ENCODE measurements at places on chromosomes 3 and 15. TPM values are rescaled to one million over a fixed set of nuclear protein-coding genes. Genes with fewer than 3 reads are reported as not detected.

Gene ZCWPW2
- total RNA-seq, result 4.0 TPM

Gene ECE2
- not detected for total RNA-seq

Gene CHRNA5
- 0.71 TPM for total RNA-seq

- no peak for DNase-seq
Measured at GRCh38 chr15:25401501-25401900, 37.3 kb downstream of the UBE3A start.

DNA sequence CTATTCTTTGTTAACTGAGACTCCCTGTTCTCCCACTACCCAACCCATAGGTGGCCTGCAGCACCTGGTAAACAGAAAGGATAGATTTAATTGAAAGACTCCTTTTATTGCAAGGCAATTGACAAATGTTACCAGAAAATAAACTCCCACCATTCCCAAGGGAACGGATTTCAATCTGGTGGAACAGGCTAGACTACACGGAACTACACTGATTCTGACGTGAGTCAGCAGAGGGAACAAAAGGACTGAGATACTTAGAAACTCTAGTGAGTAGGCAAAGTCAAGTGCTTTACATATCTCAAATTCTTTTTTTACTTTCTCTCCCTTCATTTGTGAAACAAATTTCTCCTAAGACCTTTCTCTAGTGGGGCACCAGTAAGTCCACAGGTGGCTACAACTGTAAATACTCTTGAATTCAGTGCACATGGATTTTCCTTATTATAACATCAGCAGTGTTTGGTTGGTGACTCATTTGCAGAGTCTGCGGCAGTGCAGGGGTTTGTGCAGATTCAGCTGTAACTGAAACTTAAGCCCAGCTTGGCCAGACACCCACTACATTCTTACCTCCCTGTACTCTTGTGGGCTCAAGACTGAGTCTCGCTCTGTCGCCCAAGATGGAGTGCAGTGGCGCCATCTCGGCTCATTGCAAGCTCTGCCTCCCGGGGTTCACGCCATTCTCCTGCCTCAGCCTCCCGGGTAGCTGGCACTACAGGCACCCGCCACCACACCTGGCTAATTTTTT is 34.3 kb upstream of the PLSCR2 start:
- no peak for DNase-seq

GRCh38 chr3:49675912-49676311 is 1.8 kb downstream of the APEH start:
- DNase-seq, result no peak

GRCh38 chr15:39326306-39326975 is 254.4 kb upstream of the THBS1 start:
- no peak for DNase-seq

GRCh38 chr3:159922861-159923312 is 65.7 kb upstream of the IL12A start:
- DNase-seq, result no peak

DNA sequence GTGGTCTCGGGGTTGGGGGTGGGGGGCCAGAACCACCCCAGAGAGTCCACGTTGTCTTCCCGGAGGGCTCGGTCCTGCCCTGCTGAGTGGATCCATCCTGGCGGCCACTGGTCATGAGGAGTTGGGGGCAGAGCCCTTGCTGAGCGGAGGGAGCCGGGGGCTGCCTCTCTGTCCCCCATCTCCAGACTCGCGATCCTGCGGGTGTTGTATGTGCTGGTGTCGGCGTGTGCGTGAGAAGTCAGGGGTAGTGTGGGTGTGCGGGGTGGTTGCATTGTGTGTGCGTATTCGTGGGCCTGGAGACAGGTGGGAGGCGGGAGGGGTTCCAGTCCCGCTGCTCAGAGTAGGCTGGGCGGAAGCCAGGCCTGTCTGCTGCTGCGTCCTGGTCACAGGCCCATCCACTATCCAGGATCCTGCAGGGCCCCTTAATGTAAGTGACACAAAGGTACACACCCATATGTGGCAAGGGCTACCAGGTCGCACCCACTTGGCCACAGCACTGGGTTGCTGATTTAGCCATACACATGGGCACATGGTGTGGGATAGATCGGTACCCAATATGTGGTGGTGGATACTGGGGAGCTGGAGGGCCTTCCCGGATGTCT is 30.7 kb downstream of the NBEAL2 start:
- DNase-seq, result no peak

DNA sequence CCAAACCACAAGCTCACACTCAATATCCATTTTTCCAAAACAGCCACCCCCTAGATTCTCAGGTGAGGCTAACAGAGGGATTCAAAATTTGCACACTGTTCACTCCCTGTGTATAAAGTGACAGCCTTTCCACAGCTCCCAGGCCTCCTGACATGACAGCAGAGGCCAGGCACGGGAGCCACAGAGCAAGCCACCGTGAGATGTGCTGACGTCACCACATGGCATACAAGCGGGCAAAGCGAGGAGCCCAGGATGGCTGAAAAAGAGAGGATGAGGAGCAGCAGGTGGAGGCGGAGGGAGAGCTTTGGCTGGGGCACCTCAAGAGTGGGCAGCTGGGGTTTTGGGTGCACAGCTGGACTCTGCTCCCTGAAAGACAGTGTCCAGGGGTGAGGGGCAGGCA is 27.1 kb downstream of the EHD4 start:
- DNase-seq, result no peak

All from psoas muscle (tissue), 8 donors.